ENCODE measurements at places on chromosomes 7 and 10.

GRCh38 chr10:70410608-70411007 lies 6.7 kb downstream of the EIF4EBP2 start:
- DNase-seq: no peak

- DNase-seq: no peak
Measured at GRCh38 chr7:100400656-100401055, 27.4 kb downstream of the PILRA start.

DNA sequence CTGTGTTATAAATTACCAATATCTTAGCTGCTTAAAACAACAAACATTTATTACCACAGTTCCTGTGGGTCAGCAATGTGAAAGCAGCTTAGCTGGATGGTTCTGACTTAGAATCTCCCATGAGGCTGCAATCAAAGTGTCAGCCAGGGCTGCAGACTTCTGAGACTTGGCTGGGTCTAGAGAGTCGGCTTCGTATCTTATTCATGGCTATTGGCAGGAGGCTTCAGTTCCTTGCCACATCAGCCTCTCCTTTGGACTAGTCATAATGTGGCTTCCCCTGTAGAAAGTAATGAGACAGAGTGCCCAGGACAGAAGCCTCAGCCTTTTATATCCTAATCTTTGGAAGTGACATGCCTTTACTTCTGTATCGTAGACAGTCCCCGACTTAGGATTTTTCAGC lies 27.3 kb downstream of the RALA start:
- DNase-seq: no peak

DNA sequence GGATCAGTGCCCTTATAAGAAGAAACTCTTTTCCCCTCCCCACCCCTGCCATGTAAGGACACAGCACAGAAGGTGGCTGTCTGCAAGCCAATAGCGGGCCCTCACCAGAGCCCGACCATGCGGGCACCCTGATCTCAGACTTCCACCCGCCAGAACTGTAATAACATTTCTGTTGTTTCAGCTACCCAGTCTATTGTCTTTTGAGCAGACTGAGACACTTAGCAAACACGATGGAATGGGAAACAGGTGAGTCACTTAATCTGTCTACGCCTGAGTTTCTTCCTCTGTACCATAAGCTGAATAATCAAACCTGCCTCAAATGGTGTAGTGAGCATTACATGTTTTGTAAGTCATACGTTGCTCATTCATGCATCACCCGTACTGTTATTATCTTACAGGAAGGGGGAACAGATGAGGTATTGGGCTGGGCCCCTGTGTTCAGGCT lies 58.2 kb downstream of the STRA8 start:
- no peak for DNase-seq

DNA sequence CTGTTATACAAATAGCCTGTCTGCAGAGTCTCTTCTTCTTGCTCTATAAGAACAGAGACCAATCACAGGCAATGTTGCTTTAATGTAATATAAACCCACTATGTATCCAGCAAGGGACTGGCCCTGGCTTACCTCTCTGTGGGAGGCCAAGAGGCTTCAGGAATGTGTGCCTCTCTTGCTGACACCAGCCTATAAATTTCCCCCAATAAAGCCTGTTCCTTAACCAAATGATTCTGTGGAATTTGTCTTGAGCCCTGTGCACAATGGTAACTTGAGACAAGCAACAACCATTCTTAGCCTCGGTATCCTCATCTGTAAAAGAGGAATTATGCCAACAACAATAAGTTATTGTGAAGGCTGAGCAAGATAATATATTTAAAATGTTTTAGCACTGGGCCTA lies 563.7 kb downstream of the GRM8 start:
- DNase-seq: no peak

GRCh38 chr7:121530227-121531174 lies 134.4 kb upstream of the FAM3C start:
- DNase-seq: no peak

DNA sequence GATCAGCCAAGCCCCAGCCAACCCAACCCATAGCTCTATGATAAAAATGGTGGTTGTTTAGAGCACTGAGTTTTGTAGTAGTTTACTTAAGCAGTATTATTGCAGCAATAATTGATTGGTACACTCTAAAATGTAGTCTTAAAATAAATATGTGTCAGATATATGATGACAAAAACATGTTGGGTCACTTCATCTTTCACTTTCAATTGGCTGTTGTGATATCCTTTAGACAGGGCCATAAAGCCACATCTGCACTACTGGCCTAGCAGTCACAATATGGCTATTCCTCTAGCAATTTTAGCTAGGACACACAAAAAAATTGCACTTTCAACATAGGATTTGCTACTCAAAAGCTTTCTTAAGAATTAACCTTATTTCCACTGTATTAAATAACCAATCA lies 5.9 kb upstream of the CAV1 start:
- no peak for DNase-seq

DNA sequence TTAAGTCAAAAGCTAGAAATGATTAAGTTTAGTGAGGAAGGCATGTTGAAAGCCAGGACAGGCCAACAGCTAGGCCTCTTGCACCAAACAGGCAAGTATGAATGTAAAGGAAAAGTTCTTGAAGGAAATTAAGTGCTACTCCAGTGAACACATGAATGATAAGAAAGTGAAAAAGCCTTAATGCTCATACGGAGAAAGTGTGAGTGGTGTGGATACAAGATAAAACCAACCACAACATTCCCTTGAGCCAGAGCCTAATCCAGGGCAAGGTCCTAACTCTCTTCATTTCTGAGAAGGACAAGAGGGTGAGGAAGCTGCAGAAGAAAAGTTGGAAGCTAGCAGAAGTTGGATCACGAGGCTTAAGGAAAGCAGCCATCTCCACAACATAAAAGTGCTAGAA lies 53.0 kb downstream of the DNAJC1 start:
- DNase-seq: no peak

DNA sequence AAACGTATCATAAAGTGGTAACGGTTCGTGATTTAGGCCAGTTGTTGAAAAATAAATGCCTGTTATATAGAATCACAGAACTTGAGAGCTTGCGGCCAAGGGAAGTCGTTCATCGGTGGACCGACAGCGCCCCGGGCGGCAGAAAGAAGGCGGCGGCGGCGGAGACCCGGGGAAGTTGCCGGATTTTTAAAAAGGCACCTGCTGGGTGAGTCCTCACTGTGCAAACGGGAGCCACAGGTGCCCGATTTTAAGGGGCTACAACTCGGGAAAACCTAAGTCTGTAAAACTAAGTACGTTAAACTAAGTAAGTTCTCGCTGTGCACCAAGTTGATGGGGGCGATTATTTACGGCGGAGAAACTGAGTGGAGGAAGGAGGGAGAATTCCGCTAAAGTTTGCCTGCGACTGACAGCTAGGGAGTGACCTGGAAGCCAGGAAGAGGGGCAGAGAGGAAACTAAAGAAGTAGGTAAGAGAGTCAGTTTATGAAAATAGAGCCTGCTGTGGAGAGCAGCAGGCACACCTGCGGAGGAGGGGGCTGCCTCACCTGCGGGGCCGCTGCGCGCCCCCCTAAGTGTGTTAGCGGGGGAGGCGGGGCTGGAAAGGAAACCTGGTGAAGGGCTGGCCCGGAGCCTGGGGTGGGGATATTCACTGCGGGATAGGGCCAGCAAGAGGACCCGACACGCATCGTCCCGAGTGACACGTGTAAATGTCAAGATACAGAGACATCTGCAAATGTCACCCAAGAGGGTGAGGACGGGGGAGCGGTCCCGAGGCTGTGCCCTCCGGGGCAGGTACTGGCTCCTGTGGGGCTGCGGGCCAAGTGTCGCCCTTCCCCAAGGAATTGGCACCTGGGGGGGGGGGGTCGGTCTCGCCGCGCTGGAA lies 996 bp downstream of the ADAM12 start:
- DNase-seq: peak; percentile 2

- no peak for DNase-seq
Measured at GRCh38 chr7:139682136-139683013, 95.4 kb downstream of the HIPK2 start.

- no peak for DNase-seq
Measured at GRCh38 chr10:98316170-98316569, 48.2 kb upstream of the LOXL4 start.
